ENCODE measurements at places on chromosomes 7 and 10. TPM values are rescaled to one million over a fixed set of nuclear protein-coding genes. Genes with fewer than 3 reads are reported as not detected.

DNA sequence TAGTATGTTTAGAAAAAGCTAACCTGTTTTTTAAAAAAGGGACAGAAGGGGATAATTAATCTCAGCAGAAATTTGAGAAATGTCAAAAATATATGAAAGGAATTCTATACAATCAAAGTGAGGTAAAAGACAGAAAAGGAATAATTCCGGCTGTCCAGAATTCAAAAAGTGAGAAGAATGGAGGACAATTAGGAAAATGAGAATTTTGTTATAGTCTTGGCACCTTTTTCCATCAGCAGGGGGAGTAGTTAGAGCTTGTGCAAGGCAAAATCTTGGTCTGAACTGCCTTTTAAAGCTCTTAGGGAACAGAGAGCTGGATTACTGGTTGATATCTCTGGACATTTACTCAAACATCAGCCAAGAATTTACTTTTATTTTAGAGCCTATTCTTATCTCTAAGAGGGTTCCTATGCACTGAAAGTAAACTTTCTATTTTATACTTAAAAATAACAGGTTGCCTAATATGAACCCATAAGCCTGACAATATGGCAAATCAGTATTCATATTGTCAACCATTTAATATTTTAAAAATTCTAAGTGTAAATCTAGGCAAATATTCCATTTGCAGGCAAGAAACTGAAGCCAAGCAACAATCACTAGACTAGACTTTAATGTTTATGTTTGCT, 185.6 kb downstream of the ANK3 start:
- no peaks in the 10 kb centered on the region for H3K36me3 ChIP-seq
- DNase-seq: no peak
- peaks cover 10% of the 10 kb centered on the region for H3K4me1 ChIP-seq
- H3K27me3 ChIP-seq: no peaks in the 10 kb centered on the region

- H3K27me3 ChIP-seq: no peaks in the 10 kb centered on the region
- peaks cover 8% of the 10 kb centered on the region for H3K4me1 ChIP-seq
- no peak overlapping the region for H3K27ac ChIP-seq
- H3K36me3 ChIP-seq: no peaks in the 10 kb centered on the region
- H3K4me3 ChIP-seq: no peak overlapping the region
Observed at GRCh38 chr10:113965683-113966082, 78.0 kb upstream of the ADRB1 start.

FXYD4 gene
- total RNA-seq: not detected

NPY gene
- total RNA-seq: not detected

GRCh38 chr10:74177140-74177677, 26.2 kb downstream of the ADK start:
- H3K27me3 ChIP-seq: no peaks in the 10 kb centered on the region
- H3K36me3 ChIP-seq: peaks cover 4% of the 10 kb centered on the region
- H3K4me1 ChIP-seq: peaks cover 57% of the 10 kb centered on the region
- no peak for DNase-seq

GRCh38 chr10:23174074-23174976, 17.8 kb upstream of the PTF1A start:
- H3K4me1 ChIP-seq: no peaks in the 10 kb centered on the region
- no peak overlapping the region for H3K27ac ChIP-seq
- peaks cover 67% of the 10 kb centered on the region for H3K27me3 ChIP-seq
- no peak for DNase-seq
- no peak overlapping the region for H3K4me3 ChIP-seq

CCDC3 gene
- total RNA-seq: 0.07 TPM

DNA sequence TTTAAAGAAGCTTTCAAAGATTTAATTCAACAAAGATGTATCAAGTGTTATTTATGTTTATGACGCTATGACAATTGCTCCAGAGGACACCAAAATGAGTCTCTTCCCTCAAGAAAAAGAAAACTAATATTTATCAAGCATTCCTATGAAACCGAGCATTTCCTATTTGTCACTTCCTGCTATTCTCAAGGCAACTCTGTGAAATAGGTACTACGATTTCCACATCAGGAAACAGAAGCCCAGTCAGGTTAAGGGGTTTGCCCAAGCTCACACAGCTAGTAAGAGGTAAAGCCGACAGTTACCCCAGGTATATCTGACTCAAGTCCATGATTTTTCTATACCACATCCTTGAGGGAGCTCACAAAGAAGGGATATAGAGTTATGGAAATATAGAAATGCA, 85.9 kb downstream of the TRIL start:
- DNase-seq: no peak
- H3K27ac ChIP-seq: no peak overlapping the region
- H3K36me3 ChIP-seq: no peaks in the 10 kb centered on the region
- H3K27me3 ChIP-seq: peaks cover 17% of the 10 kb centered on the region
- H3K4me1 ChIP-seq: no peaks in the 10 kb centered on the region

DNA sequence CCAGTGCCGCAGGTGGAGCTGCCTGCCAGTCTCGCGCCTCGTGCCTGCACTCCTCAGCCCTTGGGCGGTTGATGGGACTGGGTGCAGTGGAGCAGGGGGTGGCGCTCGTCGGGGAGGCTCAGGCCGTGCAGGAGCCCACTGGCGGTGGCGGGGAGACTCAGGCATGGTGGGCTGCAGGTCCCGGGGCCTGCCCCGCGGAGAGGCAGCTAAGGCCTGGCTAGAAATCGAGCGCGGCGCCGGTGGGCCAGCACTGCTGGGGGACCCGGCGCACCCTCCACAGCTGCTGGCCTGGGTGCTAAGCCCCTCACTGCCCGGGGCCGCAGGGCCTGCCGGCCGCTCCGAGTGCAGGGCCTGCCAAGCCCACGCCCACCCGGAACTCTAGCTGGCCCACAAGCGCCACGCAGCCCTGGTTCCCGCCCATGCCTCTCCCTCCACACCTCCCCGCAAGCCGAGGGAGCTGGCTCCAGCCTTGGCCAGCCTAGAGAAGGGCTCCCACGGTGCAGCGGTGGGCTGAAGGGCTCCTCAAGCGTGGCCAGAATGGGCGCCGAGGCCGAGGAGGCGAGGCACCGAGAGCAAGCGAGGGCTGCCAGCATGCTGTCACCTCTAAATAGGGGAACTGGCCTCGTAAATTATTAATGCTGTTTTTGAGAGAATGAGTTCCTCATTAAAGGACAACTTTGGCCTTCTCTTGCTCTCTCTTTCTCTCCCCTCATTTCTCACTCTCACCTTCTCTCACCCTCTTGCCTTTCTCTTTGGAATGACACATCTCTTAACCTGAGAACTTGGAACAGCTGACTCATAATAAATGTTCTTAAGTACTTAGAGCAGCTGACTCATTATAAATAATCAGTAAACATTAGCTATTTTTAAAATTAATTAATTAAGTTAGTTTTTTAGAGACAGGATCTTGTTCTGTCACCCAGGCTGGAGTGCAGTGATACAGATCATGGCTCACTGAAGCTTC, 4.9 kb downstream of the ACADSB start:
- no peak for DNase-seq
- peaks cover 17% of the 10 kb centered on the region for H3K4me1 ChIP-seq
- H3K27me3 ChIP-seq: no peaks in the 10 kb centered on the region
- H3K36me3 ChIP-seq: peaks cover 10% of the 10 kb centered on the region
- no peak overlapping the region for H3K4me3 ChIP-seq

Measured in activated B cell treated with CpG ODN at 0.5 μM for 24 hours (primary cell).